ENCODE measurements at places on chromosomes 16 and 17.

DNA sequence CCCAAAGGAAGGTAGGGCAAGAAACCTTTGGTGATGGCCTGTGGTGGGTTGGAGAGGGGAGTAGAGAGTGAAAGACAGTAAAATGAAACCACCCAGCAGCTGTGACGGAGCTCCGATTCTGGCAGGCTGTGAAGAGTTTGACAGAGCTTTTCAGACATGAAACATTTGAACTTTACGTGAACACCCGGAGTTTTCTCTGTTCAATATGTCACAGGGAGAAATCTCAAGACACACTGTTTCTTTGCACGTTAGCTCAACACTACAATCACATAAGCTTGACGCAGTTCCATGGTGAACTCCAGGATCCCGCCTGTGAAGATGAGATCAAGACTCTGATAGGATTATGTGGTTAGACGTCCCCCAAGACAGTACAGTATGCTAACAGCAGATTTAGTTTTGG, 79.6 kb upstream of the CDH11 start:
- DNase-seq = no peak

- DNase-seq = no peak
These were observed 44.6 kb downstream of the COX4I1 start for GRCh38 chr16:85844169-85844481.

- DNase-seq = no peak
These were observed 12.7 kb downstream of the LIG3 start for GRCh38 chr17:34993031-34993430.

DNA sequence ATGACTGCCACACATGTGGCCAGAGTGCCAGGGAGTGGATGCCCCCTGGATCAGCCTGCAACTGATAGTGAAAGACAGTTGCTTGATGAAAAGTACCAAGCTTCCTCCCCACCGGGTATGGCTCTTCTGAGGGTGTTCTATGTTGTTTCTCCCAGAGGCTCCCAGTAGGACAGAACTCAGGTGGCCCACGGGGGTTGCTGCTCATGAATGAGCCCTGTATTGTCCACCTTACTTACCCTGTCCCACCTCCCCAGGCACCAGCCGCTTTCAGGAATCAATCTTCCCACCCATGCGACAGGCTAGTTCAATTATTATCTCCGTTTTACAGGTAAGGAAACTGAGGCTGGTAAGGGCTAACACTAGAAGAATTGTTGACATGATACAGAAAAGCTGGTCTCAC, 34.9 kb upstream of the RGS9 start:
- DNase-seq = no peak

DNA sequence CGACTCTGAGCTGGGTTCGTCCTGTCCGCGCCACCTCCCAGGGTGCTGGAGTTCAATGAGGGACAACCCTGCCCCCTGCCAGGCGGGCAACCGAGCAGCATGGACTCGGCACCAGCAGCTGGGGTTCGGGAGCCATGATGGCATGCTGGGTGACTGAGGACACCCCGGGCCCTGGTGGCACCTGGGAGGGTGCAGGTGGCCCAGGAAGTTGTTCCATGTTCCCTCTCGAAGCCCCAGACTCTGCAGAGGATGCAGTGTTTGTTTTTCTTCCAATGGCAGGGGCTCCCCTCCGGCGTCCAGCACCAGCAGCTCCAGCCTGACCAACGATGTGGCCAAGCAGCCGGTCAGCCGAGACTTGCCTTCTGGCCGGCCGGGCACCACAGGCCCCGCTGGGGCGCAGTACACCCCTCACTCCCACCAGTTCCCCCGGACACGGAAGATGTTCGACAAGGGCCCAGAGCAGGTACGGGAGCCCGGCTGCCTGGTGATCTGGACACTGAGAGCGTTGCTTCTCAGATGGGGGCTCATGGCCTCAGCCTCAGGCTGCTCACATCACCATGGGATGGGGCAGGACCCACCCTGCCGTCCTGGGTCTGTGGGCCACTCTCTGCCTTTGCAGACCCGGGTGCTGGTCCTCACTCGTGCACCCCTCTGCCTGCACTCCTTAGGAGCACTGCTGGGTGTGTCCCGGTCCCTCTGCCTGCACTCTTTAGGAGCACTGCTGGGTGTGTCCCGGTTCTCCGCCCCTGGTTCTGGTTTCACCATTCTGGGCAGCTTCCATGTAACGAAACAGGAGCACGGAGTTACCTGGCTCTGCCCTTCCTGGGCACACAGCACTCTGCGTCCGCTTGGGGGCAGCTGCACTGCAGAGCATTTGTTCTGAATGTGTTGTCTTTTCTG, 68.2 kb upstream of the CHMP6 start:
- DNase-seq = no peak

- no peak for DNase-seq
These were observed 71.5 kb upstream of the PLCG2 start for GRCh38 chr16:81707411-81708265.

DNA sequence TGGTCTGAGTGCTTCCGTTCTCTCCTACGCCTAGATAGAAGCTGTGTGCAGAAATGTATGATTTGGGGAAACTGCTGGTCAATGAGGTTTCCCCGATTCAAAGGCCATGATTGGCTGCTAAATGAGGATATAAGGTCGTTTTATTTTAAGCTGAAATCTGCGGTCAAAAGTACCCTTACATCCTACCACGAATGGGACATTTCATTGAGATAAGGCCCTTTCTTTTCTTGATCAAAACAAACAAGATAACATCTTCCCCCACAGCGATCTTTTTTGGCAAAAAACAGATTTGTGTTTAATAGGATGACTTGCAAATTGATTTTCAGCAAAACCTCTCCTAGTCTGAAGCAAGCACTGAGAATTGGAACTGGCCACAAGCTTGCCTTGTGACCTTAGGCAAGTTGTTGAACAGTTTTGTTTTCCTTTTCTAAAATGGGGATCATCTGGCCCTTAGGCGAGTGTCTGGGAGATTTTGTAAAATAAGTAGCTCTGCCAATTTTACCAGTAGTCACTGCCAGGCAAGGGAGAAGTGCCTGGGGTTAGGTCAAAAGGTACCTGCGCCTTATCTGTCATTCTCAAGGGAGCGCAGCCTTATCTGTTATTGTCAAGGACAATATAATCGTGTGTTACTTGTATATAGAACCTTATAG, 635 bp downstream of the SCPEP1 start:
- DNase-seq = no peak

GRCh38 chr16:73882651-73883050, 414.0 kb upstream of the PSMD7 start:
- DNase-seq = no peak

DNA sequence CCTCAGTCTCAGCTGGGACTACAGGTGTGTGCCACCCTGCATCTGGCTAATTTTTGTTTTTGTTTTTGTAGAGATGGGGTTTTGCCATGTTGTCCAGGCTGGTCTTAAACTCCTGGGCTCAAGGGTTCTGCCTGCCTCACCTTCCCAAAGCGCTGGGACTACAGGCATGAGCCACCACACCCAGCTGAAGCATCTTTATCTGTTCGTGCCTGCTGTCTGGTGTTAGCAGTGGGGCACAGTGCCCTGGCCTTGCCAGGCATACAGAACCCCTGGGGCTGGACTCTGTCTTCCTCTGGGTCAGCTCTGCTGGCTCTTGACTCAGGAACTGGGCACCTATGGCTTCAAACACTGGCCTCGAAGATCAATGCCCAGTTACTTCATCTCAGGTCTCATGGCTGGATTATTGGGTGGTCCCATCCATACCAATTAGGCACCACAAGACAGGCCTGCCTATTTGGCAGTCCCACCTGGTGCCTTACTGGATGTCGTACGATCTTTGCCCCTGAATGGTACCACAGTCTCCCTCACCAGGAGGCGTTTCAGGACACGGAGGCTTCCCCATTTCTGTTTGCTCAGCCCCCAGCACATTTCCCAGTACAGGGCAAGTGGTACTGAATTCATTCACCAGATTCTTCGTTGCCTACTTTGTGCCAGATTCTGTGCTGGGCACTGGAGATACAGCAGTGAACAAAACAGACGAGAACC, 99.3 kb downstream of the RAB11FIP4 start:
- no peak for DNase-seq

GRCh38 chr17:60154616-60155426, 5.0 kb downstream of the CA4 start:
- DNase-seq = peak; percentile 77

GRCh38 chr16:740764-741505, at the start of gene CIAO3:
CIAO3 (minus strand) TSS chr16:740997; CDS start chr16:740985, 12 bp downstream.
- DNase-seq = peak; percentile 91

- DNase-seq = no peak
These were observed 551.1 kb upstream of the CDH11 start for GRCh38 chr16:65672960-65673359.

- DNase-seq = peak; percentile 54
These were observed 73.5 kb upstream of the KIF2B start for GRCh38 chr17:53749178-53749577.

DNA sequence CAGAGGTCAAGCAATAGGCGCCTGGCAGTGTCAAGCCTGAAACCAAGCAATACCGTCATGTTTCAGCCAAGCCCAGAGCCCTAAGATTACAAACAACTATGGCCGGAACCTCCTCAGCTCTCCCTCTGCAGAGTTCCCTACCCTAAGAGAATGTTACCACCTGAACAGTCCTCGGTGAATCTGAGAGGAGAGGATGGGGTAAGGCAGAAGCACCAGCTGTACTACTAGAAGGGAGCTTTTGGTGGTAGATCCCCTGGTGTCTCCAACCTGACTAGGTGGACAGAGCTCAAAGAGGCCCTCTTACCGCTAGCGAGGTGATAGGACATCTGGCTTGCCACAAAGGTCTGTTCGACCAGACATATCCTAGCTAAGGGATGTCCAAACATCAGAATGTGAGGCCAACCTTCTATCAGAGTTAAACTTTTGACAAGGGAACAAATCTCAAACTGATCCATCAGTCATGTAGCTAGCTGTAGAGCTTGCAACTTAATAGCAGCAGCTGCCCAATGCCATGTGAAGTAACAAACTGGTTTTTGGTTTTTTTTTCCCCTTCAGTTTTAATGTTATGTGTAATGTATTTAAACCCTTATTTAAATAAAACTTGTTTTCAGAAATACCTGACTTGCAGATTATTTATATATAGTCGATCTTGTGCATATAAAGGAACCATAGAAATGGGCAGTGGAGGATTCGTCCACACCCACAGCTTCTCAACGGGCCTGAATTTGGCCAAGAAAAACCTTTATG, 2.5 kb downstream of the EIF1 start:
- DNase-seq = no peak

DNA sequence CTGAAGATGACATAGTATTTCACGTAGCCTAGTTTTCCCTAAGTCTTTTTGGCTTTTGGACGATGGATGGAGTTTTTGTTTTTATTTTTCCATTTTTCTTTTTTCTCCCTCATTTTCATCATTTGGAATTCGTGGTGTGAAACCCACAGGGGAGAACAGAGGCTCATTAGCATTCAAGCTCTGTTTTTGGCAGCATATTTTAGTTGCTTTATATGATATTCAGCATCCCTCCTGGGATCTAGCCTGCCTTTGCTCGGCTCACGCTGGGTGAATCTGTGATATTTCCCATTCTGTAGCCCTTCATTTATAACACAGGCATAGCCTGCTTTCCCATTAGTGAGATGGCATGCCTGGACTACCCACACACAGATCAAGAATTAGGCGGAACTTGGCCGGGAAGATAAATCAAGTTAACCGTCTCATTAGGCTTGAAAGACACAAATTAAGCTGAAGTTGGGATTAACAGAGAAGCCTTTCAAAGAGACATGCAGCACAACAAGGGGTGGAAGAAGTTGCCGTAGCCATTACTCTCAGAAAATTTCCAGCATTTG, 20.1 kb upstream of the CLEC19A start:
- DNase-seq = no peak

GRCh38 chr16:90032674-90033331, 13.5 kb upstream of the DBNDD1 start:
- no peak for DNase-seq

DNA sequence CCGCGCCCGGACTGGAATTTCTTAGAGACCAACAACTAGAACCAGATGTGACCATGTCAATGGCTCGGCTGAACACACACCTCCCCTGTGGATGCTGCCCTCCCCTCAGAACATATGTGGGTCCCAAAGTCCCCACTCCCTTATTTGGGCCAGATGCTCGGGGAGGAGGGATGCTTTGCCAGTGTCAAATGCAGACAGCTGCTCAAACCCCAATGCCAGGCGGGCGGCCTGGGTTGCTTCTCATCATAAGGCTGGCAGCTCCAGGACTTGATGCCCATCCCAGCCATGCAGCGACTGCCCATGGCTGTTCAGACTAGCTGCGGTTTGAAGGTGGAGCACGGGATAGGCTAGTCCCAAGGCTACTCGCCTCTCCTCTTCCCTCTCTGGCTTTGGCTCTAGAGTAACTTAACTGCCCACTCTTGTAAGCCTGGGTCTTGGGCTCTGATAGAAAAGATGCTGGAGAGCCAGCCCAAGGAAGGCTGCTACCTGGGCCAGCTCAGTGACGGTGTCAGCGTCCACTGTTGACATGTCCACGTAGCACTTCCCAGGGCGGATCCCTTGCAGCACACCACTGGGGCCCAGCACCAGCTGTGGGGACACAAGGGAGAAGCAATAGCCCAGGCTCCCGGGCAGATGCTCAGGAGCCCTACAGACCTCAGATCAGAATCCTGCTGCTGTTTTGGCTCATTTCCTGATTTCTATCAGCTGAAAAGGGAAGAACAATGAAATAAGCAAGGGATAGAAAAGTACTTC, 11.0 kb upstream of the ROGDI start:
- DNase-seq = no peak

DNA sequence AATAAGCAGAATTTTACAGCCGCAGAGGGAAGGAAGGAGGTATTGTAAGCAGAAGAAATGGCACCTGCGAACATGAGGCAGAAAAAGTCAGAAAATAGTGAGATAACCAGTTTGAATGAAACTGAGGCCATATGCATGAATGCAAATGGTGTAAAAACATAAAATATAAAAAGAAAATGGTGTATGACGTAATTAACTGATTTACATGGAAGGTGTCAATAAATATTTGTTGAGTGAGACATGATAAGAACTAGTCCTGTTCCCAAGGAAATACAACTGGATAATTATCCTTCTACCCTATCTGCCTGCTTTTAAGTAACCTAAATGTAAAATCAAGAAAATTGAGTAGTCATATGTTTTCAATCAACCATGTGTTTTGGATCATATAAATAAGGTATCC, 178.1 kb upstream of the TOX3 start:
- no peak for DNase-seq

DNA sequence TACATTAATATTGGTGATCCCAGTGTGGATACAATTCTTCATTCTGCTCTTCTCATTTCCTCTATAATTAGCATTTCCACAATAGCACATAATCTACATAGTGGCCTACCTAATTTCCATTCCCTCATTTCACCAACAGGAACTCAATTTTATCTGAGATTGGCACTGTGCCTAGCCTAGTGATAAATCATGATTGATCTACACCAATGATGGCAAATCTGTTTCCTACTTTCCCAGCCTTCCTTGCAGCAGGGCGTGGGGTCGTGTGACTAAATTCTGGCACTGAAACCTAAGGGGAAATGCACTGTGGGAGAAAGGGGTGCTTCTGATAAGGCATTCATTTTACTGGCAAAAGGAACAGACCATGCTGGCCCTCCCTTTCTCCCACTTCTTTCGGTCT, 66.6 kb upstream of the TOM1L1 start:
- DNase-seq = no peak

Data from T1000 (cell line).